ENCODE measurements at places on chromosomes 3 and 15.
A peak's percentile ranks its signal among the peaks of the same experiment; 100 is the strongest.

GRCh38 chr3:135812057-135812456, 153.5 kb upstream of the PPP2R3A start:
- DNase-seq, result no peak

DNA sequence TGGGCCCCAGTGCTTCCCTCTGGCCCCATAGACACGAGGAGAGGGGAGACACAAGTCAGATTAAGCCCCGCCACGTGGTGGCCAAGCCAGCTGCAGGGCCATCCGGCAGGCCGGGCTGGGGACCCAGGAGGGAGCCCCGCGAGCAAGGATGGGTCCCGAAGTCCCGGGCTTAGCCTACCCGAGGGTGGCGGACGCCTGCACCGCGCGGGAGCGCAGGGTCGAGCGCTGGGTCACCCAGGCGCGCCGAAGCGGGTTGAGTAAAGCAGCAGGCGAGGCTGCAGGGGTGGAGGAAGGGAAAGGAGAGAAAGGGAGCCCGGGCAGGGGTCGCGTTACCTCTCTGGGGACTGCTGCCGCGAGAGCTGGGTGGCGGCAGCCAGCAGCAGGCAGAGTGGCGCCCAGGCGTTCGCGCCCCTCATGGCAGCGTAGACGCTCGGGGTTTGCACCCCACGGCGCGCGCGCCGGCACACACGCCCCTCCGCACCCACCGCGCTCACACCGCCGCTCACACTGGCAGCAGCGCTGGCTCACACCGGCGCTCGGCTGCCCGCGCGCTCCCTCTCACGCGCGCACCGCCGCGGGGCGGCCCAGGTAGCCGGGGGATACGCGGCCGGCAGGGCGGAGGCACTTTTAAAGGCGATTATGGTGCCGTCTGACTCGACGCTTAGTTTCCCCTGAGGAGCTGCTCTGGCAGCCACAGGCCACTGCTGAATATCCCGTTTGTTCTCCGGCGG, at the start of gene PCOLCE2:
Gene PCOLCE2, minus strand, starts transcription at position 603 of the 731 bp plus-strand sequence. Its CDS starts 187 bp downstream, at position 416.
- DNase-seq, result no peak

DNA sequence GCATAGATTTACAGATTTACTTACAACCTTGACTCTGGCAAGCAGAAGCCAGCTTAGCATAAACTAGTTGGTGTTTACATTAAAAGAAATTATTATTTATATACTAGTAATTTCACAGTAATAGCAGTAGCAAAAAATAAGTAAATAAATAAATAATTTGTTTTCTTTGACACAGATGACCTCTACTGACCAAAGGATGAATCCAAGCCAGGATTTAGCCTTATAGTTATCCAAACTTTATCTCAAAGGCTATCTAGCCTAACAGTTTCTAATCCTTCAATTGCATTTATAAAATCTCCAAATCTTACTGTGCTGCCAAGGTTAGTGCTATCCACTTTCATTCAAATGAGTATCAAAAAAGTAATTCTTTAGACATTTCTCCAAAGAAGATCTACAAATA, 64.3 kb downstream of the FRMD5 start:
- no peak for DNase-seq

DNA sequence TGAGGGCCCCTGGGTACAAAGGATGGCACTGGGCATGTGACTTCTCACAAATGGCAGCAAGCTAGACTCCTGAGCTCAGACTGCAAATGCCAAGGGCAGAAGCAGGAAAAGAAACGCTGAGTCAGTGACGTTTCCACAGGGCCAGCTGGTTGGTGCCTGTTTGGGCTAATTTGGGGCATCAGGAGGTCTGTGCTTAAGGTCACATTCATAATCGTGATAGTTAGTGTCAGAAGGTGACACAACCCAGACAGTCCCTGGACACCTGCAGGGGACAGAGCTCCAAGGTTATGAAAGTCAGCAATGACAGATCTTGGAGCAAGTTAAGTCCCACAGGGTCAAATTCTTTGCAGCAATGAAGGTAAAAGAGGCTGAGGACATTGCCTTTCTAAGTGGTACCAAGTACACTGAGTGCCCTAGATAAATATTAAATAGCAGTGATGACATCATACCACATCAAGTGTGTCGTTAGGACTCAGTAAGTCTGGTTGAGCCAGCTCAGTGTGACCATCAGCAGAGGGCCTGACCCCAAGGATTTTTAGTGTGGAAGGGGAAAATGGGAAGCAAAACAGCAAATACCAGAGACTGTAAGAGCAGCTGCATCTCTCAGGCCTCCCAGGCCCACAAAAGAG, 556.9 kb upstream of the CFAP20DC start:
- DNase-seq, result no peak

DNA sequence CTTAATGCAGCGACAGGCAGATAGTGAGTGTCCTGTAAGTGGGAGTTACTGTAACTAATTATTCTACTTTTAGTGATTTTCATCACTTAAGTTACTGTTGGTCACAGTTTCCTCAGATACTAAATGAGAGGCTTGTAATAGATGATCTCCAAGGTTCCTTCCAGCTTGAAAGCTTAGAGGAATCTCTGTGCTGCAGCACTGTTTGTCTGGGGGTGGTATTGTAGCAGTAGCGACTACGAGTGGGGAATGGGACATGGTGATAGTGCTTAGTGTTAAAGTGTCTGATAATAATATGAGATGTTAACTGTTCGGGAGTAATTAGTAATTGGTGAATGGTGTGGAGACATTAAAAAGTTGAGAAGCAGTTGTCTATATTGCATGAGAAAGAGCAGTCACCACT, 12.4 kb downstream of the PPP4R2 start:
- no peak for DNase-seq

DNA sequence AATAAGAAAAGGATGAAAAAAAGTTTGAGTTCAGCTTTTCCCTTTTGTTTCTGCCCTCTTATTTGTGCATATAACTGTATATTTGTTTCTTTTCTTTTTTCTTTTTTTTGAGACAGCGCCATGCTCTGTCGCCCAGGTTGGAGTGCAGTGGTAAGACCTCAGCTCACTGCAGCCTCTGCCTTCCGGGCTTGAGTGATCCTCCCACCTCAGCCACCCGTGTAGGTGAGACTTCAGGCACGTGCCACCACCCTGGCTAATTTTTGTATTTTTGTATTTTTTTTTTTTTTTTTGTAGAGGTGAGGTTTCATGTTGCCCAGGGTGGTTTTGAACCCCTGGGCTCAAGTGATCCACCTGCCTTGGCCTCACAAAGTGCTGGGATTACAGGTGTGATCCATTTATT, 31.4 kb downstream of the RNF111 start:
- no peak for DNase-seq

DNA sequence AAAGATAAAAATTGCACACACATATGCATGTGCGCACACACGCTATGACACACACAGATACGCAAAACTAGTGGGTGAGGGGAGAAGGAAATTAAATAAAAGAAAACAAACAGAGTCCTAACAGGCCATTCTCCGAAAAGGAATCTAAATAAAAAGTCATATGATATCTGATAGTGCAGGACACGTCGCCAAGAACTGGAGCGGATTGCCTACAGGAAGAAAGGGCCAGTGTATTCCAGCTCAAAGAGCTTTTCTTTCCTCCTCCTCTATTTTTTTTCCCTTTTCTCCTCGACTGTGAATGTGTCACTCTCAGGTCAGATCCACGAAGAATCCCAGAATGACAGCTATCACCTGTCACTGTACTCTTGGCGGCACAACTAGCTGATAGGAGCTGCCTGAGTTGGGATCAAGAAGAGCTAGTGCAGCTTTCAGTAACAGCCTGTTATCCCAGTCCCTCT, 157.8 kb downstream of the TIGIT start:
- DNase-seq, result peak; percentile 11

- DNase-seq, result no peak
These were observed 8.4 kb downstream of the RAB6B start for GRCh38 chr3:133887074-133887802.

- DNase-seq, result no peak
These were observed 153.2 kb downstream of the WNT5A start for GRCh38 chr3:55333923-55334322.

- no peak for DNase-seq
These were observed 171.2 kb downstream of the SEMA6D start for GRCh38 chr15:47888385-47889100.

GRCh38 chr3:8970971-8971589, 7.8 kb upstream of the RAD18 start:
- peak; percentile 44 for DNase-seq

DNA sequence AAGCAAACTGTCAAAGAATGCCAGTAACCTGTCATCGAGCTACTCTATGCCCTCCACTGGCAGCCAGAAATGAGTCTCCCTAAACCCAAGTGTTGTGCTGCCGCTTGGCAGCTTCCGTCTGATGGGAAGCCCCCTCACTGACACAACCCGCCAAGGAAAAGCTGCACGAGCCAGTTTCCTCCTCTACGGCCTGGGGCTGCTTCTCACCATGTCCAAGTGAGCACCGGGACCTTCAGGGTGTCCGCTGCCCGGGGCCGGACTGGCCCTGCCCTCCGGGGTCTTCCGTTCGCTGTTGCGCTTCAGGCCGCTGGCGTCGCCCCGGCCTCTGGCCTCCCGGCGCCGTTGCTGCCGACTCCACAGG, 490 bp downstream of the TOMM70 start:
- no peak for DNase-seq

GRCh38 chr3:37770938-37771918, 90.5 kb upstream of the CTDSPL start:
- DNase-seq, result no peak

- DNase-seq, result no peak
These were observed 119.4 kb upstream of the NPHP3 start for GRCh38 chr3:132841621-132842020.

DNA sequence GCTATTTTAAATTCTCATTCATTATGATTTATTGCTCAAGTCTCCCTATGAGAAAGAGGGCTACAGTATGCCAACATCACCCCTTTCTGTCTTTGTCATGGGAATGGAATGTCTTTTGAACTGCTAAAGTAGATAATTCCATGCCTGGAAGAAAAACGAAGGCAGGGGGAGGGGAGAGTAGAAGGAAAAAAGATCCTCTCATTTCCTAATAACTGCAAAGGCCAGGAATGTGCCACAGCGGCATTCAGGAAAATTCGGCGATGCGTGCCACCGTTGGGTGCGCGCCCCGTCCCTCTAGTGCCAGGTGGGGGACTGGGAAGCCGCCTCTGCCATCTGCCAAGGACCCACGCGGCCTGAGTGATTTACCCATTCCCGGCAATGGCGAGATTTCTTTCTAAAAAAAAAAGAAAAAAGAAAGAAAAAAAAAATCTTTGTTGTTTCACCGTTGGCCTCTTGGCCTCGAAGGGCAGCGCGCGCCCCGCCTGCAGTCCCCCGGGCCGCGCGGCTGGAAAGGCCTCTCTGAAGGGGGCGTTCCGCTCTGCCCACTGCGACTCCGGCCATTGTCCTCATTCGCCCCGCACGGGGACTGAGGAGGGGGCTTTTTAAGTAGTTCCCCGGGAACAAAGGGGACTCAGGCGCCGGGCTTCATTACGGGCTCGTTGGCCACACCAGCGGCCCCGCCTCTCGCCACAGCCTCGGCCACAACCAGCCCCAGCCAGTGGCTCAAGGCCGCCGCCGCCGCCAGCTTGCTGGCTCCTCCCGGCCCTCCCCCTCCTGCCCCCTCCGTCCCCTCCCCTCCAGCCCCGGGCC, 54.5 kb downstream of the CPN2 start:
- peak; percentile 18 for DNase-seq

- no peak for DNase-seq
These were observed 76.0 kb downstream of the GOLGA8G start for GRCh38 chr15:28456476-28457395.

DNA sequence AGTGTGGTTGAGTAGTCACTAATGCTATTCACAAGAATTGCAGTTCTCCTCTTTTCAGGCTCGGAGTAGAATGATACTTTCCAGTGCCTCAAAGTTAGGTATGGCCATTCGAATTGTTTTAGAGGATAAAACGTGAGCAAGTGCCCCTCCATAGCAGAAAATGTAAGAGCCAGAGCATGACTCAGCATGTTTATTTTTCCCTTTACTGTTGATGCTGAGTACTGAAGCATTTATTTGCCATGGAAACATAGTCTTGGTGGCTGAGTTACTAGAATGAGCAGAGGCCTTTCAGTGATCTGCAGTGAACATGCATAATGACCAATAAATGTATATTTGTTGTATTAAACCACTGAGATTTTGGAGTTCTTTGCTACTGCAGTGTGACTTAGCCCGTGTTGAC, 540.6 kb downstream of the NLGN1 start:
- no peak for DNase-seq

GRCh38 chr15:62118520-62119226, 46.4 kb downstream of the C2CD4B start:
- no peak for DNase-seq

DNA sequence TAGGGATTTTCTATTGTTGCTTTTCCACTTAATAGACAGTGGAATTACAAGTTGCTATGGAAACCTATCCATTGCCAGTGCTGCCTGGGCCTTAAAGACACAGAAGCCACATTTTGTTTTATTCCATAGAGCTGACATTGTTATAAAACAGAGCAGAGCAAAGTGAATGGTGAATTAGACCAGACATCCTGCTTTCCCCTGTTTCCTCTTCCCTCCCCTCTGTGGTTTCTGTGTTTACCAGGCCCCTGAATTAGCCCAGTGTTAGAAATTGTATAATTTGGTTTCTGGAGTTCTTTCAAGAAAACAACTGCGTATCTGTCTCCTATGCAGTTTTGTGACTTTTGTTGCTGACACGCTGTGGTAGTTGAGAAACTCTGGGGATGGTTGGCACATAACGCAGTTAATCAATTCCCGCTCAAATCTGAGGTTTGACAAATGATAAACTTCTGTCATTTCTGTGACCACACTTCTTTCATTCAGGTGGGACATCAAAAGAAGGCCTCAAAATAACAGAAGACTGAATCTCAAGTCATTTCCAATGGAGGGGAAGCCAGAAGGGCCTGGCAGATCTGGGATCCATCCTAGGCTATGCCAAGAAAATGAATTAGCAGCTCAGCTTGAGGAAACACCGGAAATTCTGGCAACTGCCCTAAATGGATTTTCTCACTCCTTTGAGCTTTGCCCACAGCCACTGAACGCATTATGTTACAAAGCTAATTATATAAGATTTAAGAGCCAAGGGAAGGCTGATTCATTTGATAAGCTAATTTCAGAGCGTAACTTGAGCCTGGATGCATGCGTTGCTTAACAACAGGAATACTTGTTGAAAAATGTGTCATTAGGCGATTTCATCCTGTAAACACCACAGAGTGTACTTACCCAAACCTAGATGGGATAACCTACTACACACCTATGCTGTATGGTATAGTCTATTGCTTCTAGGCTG, 46.9 kb downstream of the NR1D2 start:
- no peak for DNase-seq

- DNase-seq, result no peak
These were observed 455.0 kb downstream of the EPHA3 start for GRCh38 chr3:89562373-89562772.

DNA sequence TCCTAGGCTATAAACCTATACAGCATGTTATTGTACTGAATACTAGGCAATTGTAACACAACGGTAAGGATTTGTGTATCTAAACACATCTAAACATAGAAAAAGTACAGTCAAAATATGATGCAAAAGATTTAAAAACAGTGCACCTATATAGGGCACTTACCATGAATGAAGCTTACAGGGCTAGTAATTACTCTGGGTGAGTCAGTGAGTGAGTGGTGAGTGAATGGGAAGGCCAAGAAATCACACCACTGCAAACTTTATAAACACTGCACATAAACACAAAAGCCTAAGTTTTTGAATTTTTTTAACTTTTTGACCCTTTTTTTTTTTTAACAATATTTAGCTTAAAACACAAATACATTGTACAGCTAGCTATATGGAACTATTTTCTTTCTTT, 204.7 kb upstream of the CTNNB1 start:
- DNase-seq, result no peak

GRCh38 chr3:45153658-45154437, 7.7 kb upstream of the CDCP1 start:
- DNase-seq, result no peak

Measured in substantia nigra (tissue), 51 donors.